ENCODE measurements at places on chromosomes 5 and 9.

GRCh38 chr9:106830527-106831150 lies 32.3 kb upstream of the ZNF462 start:
- DNase-seq = no peak

DNA sequence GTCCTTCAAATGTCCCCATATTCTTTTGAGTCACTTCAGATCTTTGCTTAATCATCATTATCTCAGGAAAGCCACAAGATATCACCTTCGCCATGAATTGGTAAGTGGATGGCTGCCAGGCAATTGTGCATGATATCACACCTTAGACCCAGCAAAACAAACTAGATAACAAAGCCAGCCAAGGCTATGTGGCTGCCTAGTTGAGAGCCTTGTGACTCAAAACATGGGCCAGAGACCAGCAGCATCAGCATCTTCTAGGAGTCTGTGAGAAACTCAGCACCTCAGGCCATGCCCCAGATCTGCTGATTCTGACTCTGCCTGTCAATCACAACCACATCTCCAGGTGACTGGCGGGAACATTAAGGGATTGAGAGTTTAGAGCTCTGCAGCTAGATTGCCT lies 82.8 kb downstream of the SLIT3 start:
- DNase-seq = no peak

DNA sequence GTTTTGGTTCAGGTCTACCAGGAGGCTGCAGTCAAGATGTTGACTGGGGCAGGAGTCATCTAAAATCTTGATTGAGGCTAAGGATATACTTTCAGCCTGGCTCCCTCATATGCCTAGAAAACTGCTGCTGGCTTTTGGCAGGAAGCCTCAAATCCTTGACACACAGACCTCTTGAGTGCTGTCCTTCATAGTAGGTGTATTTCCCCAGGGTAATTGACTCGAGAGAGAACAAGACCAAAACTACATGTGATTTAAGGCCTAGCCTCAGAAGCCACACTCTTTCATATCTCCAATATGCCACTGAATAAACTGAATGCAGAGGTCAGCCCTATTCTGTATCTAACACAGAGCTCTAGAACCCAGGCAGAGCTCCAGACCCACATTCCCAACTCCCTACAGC lies 402.3 kb upstream of the ADAMTS16 start:
- DNase-seq = no peak

DNA sequence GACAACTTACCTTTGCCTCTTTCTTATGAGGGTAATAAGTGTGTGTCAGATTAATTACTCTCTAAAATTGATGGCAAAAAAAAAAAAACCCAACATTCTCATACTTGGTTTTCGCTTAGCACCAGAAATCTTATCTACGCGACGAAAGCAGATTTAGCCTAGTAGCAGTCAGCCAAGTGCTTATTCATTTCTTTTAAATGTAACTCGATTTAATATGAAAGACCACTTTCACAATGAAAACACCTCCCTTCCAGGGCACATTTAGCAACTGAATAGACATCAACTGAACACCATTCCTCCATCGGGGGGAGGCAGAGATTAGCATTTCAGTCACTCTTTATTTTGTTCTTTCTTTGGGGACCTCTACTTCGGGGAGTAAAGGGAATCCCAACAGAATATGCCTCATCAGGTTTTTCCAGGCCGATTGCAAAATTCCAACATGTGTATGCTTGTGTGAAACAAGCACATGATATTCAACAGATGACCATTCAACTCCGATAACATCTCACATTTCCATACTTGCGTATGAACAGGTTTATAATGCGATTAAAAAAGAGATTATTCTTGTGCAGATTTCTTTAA lies 124.1 kb upstream of the RETREG1 start:
- no peak for DNase-seq

- DNase-seq = peak; percentile 36
These were observed 53.7 kb downstream of the G3BP1 start for GRCh38 chr5:151825445-151825844.

DNA sequence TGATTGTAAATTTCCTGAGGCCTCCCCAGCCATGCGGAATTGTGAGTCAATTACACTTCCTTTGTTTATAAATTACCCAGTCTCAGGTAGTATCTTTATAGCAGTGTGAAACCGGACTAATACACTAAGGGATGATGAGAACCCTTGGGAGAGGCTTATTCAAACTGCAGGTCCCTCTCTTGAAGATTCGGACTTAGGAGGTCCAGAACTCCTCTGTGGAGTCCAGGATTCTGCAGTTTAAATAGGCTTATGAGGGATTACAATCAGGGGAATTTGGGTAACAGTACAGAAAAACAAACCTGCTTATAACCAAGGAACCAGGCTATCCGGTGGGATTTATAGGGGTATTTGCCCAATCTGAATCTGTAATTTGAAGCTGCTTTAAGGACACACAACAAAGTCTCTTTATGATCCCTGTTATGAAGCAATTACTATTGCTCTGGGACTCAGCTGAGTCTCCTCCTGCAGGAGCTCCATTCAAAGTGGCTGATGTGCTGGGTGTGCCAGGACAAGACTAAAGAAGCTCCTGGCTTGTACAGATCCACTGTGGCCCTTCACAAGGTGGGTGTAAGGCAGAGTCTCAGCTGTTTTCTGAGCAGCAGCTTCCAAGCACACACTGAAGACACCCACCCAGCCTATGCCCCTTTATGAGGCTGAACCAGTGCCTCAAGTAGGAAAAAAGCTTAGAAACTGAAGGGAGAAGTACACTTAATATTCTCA lies 41.8 kb upstream of the LHFPL2 start:
- no peak for DNase-seq

GRCh38 chr5:149403923-149404745 lies 25.0 kb upstream of the IL17B start:
- no peak for DNase-seq

DNA sequence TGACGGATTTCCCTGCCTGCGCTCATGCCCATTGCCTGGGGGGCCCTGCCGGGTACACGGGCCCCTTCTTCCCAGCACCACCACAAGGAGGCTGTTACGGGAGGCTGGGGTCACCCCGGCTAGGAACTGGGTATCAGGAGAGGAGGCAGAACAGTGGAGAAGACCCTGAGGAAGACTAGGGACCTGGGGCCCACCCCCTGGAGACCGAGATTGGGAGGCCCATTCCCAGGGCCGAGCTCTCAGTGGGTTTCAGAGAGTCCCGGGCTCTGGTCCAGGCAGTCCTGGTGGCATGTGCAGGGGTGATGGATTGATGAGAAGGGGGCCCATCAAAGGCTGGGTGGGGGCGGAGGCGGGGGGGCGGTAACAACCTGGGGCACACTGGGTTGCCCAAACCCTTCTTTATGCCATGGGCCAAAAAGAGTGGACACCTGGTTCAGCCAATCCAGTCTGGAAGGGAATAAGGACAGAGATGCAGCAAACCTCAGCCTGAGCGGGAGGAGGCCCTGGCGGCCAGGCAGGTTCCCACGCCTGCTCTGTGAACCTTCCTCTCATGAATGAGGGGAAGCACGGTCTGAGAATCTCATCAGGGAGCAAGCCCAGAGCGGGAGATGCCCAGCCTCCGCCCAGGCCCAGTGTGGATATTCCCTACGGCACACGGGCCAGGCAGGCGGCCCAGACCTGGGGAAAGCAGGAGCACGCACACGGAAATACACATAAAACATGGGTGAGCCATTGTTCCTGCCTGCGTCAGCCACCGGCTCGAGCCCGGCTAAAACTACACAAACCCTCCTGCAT lies 785 bp upstream of the P4HA2 start:
- no peak for DNase-seq

DNA sequence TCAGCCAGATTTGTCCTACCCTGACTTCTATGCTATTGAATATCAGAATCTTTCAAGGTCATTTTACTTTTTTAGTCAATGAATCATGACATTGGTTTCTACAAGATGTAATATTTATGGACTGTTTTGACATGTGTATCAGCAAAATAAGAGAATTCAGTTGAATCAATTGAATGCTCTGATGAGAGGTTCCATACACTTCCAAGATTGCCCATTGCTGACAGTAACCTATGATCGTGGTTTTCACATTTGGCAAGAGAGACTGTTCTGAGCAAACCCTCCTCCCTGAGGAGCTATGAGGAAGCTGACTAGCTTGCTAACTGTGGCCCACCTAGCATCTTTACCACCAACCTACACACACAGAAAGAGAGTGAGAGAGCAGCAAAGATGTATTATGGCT lies 56.7 kb upstream of the FST start:
- no peak for DNase-seq

- DNase-seq = no peak
These were observed 17.0 kb upstream of the IPPK start for GRCh38 chr9:92686954-92687353.
